ENCODE measurements at places on chromosomes 13 and 19.

- no peak for DNase-seq
Measured at GRCh38 chr13:51237887-51238286, 15.7 kb downstream of the FAM124A start.

DNA sequence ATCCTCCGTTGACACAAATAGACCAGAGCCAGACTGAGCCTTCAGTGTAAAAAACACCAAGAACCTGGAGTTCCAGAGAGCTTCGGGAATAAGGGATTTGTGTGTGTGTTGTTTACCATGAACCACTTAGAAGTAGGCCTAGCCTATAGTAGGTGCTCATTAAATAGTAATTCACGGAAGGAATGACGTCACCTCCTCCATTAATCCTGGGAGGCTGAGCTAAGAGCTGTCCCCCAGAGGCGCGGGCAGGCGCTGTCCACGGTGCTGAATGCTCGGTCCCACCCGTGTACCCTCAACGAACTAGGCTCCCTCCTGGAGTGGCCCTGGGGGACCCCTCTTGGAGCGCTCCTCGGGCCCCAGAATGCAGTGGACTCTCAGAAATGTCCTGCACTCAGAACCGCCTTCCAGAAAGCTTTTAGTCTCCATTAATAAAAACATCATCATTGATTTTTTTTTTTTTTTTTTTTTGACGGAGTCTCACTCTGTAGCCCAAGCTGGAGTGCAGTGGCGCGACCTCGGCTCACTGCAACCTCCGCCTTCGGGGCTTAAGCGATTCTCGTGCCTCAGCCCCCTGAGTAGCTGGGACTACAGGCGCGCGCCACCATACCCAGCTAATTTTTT is 6.5 kb downstream of the UNC13A start:
- peak; percentile 30 for DNase-seq

- DNase-seq: no peak
Measured at GRCh38 chr13:26839682-26840081, 79.1 kb upstream of the GPR12 start.

GRCh38 chr13:112113348-112113747 is 46.4 kb downstream of the SOX1 start:
- DNase-seq: no peak

- no peak for DNase-seq
Measured at GRCh38 chr13:66547685-66548084, 682.5 kb downstream of the PCDH9 start.

DNA sequence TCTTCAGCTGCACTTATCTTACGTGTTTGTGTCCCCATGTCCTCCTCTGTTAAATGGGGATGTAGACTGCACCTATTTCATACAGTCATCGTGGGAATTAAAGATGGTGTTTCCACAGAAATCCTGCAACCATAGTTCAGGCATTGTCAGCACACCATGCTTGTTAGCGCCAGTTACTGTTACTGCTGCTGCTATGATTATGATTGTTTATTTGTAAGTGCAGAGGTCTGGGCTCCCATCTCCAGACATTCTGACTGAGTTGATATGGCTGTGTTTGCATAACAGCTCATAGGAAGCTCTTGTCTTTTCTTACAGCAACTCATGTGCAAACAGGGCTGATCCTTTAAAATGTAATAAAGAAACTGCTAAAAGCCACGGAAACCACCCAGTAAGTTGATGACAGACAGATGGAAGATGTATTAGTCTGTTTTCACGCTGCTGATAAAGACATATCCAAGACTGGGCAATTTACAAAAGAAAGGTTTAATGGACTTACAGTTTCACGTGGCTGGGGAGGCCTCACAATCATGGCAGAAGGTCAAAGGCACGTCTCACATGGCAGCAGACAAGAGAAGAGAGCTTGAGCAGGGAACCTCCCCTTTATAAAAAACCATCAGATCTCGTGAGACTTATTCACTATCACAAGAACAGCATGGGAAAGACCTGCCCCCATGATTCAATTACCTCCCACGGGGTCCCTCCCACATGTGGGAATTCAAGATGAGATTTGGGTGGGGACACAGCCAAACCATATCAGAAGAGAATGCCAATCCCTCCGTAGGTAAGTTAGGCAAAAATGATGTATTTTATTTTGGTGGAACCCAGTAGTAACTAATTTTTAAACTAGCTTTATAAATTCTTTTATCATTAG is 1.6 kb downstream of the ZSCAN5A start:
- DNase-seq: no peak

DNA sequence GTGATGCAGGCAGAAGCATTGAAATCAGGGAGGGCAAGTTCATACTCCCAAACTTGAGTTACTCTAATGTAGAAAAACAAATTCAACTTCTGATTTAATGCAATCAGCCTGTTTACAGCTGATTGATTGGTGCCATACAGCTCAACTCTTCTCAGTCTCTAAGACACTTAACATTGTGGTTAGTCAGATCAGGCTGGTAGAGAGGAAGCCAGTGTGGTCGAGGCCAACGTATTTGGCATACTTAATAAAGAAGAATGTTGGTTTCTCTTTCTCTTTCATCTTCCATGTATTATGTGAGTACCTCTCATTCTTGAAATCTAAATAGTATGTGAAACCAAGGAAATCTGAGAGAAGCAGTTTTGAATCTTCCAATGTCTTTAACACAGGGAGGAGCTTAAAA is 255.0 kb upstream of the SLITRK1 start:
- no peak for DNase-seq

DNA sequence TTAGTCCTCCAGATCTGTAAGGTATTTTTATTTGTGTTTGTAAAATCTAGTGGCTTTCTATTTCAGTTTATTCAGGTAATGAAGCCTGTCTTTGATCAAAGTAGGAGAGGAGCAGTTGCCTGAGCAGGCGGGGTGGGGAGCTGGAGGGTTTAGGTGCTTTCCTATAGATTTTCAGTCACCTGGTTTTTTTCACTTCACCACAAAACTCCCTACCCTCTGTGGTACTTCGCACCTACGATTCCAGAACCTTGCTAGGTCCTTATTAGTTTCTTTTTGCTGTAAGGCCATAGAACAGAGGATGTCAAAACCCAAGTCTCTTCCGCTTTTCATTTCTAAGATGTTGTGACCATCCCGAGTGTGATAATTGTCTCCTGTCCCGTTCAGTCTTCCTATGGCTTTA is 26.6 kb downstream of the SLAIN1 start:
- DNase-seq: no peak

GRCh38 chr13:32261567-32261966 is 53.6 kb downstream of the ZAR1L start:
- peak; percentile 99 for DNase-seq

DNA sequence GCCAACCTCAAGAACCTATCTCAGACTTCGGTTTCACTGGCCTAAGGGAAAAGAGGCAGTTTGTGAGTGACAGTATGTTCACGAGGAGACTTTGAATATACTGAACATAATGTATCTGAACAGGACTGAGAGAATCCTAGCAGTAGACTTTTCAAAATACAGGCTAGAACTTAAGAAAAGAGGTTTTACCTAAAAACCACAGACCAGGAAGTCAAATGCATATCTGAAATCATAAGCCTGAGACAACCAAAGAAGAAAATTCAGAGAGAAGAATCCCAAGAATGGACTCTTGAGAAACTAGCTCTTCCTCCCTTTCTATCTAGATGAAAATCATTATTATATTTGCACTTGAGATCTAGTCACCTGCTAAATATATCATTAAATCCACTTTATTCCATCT is 17.6 kb downstream of the MYCBP2 start:
- no peak for DNase-seq

GRCh38 chr13:99895444-99896368 is 75.9 kb downstream of the ZIC5 start:
- peak; percentile 11 for DNase-seq
